Mucosa of gallbladder (tissue), 1 donor: ENCODE measurements at places on chromosomes 13 and 19. TPM values are rescaled to one million over a fixed set of nuclear protein-coding genes. Genes with fewer than 3 reads are reported as not detected.

Gene DCLK1
- total RNA-seq: 6.0 TPM

DNA sequence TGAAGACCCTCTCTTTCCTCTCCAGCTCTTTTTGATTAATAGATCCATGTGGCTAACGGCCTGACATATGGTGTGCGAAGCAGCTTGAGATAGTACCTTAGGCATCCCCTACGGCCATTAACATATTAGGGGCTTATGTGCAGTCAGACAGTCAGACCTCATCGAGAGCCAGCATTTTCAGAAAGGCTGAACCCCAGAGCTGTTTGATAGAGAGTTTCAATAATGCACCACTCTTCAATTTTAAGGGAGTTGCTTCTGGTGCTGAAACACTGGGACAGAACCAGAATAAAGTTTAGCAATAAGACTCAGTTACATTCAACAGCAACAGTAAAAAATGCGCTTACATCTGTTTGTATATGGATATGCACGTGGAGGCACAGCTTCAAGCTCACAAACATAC is 10.8 kb downstream of the POU4F1 start:
- DNase-seq: no peak

Gene TBC1D17
- total RNA-seq: 68.1 TPM

- no peak for DNase-seq
Measured at GRCh38 chr19:14395262-14395661, 14.0 kb downstream of the ADGRE5 start.

- DNase-seq: peak; percentile 38
Measured at GRCh38 chr13:26872525-26873385, 112.2 kb upstream of the GPR12 start.

DNA sequence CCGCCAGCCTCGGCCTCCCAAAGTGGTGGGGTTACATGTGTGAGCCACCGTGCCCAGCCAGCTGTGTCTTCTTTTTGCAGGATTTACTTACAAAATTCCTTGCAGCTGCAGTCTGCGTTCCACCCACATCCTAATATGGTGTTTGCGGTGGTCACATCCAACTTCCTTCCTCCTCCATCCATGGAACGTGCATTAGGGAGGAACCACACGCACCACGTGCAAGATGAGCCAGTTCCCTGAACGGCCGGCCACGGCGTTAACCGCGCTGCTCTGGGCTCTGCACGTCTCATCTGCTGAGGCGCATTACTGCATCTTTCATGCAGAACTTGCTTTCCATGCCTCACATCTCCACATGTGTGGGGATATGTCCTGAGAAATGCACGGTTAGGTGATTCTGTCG is 13.0 kb upstream of the SIGLEC11 start:
- no peak for DNase-seq

- peak; percentile 93 for DNase-seq
Measured at GRCh38 chr19:3284759-3285646, 60.5 kb downstream of the CELF5 start.

Gene CGB1
- not detected for total RNA-seq
